SIG-M5 (cell line): ENCODE measurements at places on chromosomes 13 and 19.

DNA sequence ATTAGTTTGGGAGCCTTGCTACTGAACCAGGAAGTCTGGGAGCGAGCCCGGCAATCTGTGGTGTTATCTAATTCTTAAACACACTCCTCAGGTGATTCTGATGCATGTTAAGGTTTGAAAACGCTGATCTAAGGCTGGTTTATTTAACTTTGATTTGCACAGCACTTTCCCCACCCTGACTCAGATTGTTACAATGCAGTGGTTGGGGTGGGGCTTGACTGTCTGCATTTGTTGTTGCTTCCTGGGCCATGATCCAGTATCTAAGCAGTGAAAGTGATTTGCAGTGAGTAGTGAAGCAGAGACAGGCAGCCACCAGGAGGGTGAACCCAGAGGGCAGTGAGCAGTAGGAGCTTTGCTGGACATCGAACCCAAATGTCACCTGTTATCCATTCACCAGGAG, 81.6 kb upstream of the ARGLU1 start:
- no peak for DNase-seq

DNA sequence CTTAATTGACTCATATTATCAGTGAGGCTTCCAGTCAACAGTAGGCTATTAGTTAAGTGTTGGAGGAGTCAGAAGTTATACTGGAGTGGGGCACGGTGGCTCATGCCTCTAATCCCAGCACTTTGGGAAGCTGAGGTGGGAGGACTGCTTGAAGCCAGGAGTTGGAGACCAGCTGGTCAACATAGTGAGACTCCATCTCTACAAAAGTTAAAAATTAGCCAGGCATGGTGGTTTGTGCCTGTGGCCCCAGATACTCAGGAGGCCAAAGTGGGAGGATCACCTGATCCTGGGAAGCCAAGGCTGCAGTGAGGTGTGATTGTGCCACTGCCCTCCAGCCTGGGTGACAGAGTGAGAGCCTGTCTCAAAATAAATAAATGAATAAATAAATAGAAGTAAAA, 53.2 kb downstream of the COMP start:
- DNase-seq: no peak

DNA sequence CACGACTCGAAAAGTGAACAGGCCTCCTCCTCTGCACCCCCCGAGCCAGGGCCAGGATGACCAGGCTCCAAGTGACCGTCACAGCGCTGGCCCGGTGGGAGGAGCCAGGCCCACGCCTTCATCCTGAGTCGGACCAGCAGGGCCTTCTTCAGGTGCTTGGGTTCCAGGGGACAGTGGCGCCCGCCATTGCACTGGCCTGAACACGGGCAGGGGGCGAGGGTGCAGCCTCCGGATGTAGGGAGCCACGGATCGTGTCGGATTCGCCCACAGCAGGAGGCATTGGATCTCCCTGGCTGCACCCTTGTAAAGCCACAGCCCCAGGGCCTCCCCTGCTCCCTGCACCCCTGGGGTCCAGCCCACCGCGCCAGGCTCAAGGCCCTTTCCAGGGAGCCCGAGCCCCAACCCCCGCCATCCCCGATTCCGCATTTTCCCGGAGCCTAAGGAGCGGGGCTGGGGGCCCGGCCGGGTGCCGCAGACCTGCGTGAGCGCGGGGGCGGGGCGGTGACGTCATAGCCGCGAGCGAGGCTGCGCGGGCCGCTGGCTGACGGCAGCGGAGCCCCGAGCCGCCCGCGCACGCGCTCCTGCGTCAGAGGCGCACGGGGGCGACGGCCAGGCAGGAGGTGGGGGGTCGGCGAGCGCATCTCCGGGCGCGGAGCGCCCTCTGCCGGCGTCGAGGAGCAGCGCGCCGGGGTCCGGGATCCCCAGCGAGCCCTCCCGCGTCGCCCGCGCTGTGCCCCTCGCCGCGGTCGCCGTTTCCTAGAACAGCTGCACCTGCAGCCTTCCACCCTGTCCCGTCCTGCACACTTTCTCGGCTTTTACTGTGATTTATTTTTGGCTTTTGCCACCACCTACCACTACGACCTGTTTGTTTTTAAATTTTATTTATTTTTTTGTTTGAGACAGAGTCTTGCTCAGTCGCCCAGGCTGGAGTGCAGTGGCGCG, 1.5 kb upstream of the ATP5F1D start:
- no peak for DNase-seq

DNA sequence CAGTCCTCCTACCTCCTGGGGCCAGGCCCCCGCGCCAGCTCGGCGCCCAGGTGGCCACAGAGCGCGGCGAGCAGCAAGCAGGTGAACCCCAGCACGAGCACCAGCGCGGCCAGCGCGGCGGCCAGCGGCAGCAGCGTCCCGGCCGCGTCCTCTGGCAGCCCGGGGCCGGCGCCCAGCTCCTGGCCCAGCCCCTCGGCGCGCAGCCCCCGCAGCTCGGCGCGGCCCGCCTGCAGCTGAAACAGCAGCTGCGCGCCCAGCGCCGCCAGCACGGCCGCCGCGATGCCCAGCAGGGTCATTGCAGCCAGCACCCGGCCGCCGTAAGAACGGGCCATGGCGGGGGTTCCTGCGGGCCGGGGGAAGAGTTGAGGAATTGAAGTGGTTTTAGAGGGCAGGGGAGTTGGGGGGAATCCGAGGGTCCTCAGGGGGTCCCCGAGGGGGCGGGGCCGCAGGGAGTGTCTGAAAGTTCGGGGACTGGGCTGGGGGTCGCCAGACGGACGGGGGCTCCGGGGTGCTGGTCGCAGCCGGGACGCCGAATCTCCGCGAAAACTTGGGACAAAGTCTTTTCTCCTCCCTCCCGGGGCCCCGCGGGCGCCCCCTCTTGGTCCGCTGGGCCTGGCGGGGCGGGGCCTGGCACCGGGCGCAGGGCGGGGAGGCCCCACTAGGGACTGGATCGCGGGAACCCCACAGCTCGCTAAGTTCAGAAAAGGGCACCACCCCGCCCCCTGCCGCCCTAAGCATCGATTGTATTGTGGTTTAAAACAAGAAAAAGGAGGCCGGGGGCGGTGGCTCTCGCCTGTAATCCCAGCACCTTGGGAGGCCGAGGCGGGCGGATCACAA, at the start of gene TMEM221:
Gene TMEM221, minus strand, starts transcription at position 538 of the 837 bp plus-strand sequence. Its CDS starts 206 bp downstream, at position 332.
- no peak for DNase-seq

DNA sequence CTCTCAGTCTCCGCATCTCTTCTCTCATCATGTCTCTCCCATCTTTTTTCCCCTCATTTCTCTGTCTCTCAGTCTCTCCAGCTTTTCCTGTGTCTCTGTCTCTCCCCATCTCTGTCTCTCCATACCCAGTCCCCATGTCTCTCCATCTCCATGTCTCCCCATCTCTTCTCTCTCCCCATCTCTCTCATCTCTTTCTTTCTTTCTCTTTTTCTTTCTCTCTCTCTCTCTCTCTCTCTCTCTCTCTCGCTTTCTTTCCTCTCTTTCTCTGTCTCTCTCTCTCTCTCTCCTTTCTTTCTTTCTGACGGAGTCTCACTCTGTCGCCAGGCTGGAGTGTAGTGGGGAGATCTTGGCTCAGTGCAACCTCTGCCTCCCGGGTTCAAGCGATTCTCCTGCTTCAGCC, 12.6 kb upstream of the NFIX start:
- no peak for DNase-seq

- no peak for DNase-seq
Observed at GRCh38 chr19:2573916-2574315, 98.0 kb downstream of the GADD45B start.

DNA sequence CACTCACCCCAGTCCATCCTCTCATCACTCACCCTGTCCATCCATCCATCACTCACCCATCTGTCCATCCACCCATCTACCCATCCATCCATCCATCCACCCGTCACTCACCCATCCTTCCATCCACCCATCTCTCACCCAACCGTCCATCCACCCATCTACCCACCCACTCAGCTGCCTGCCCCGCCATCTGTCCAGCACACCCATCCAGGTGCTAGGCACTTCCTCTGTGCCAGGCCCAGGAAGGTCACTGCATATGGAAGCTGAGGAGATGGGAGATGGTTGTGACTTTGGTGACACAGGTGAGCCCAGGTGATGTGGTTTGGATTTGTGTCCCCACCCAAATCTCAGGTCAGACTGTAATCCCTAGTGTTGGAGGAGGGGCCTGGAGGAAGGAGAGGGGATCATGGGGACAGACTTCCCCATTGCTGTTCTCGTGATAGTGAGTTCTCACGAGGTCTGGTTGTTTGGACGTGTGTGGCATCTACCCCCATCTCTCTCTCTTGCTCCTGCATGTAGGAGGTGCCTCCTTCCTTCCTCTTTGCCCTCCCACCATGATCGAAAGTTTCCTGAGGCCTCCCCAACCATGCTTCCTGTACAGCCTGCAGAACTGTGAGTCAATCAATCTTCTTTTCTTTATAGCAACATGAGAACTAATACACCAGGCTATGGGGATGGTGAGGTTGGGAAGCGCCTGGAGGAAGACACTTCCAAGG, 15.9 kb upstream of the C13orf46 start:
- no peak for DNase-seq

DNA sequence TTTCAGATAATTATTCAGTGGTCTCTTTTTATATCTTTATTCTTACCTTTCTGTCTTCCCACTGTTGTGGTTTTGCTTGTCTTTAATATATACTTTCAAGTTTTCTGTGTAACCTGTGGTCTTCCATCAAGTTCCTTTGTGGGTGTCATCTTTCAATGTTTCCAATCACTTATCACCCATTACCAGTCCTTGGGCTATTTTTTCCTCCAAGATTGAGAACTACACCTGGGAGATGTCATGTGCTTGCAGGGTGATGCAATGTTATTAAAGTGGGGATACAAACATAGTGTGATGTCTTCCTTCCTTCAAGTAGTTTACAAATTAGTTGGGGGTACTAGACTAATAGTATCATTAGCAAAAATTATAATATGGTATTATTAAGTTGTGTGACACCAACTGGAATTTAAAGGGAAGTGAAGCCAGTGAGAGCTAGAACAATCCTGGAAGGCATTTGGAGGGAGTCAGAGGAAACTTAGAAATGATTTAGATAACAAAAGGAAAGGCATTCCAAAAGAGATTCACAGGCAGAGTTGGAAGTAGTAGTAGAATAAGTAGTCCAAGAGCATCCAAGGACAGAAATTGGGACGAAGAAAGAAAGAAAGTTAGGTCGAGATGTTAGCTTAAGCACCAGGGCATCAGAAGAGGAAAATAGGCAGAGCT, 3.4 kb downstream of the FNDC3A start:
- no peak for DNase-seq

GRCh38 chr13:99208185-99208584, 7.5 kb downstream of the UBAC2 start:
- no peak for DNase-seq

DNA sequence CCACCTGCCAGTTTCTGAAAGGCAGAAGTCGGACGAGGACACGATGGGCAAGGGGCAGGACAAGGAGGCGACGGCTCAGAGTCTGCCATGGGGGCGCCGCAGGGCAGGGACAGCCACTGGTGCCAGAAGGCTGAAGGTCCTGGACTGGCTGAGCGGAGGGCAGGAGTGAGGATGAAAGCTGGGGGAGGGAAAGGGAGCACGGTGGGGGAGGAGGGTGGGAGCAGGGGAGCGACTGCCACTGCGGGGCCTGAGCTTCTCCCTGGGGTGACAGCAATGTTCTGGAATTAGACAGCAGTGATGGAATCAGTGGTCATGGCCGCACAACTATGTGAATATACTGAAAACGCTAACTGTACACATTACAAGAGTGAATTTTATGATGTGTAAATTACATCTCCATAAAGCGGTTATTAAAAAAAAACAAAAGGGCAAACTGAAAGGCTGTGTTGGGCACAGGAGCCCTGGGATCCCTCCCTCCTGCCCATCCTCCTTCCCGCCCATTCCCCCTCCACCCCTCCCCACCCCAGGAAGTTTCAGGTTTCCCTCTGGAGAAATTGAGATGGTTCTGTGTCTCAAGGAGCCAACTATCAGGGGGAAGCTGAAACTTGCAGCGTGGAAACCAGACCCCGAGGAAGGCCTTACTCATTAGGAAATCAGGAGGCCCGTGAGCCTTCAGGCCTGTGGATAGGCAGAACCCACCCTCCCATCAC, 15.9 kb downstream of the MLLT1 start:
- no peak for DNase-seq

DNA sequence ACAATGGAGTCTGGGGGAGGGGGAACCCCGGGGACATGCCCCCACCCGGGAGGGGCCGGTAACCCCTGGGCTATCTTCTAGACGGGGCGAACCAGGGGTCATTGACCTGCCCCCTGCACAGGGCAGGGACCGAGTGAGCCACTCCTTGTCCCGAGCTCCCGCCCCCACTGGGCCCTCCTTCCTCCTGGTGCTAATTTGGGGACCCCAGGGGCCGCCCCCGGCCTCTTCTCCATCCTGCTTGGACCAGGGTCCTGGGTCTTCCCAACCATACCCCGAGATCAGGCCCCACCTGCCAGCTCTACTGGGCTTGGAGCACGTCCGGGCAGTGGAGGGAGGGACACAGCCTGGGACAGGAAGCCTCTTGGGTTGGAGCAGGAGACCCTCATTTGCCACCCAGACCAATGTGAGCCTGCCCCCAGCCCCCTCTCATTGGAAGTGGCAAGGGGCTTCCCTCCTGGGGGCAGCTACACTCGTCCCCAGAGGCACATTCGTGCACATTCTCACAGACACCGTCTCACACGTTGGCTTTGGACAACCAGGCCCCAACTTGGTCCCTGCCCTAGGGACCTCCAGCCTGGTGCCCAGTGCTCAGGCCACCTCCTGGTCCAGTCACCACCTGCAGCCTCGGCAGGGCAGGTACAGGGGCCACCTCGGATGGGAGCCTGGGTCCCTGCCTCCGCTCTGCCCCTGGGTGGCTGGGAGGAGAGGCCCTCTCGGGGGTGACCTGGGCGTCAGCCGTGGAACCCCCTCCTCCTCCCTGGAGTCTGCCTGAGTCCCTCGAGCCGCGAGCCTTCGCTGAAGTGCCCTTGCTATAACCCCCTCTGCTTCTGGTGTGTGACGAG, 3.3 kb upstream of the MISP start:
- DNase-seq: no peak

GRCh38 chr13:49838989-49839388, 46.5 kb upstream of the KPNA3 start:
- no peak for DNase-seq

GRCh38 chr19:17579661-17580244, 24.3 kb downstream of the COLGALT1 start:
- no peak for DNase-seq

DNA sequence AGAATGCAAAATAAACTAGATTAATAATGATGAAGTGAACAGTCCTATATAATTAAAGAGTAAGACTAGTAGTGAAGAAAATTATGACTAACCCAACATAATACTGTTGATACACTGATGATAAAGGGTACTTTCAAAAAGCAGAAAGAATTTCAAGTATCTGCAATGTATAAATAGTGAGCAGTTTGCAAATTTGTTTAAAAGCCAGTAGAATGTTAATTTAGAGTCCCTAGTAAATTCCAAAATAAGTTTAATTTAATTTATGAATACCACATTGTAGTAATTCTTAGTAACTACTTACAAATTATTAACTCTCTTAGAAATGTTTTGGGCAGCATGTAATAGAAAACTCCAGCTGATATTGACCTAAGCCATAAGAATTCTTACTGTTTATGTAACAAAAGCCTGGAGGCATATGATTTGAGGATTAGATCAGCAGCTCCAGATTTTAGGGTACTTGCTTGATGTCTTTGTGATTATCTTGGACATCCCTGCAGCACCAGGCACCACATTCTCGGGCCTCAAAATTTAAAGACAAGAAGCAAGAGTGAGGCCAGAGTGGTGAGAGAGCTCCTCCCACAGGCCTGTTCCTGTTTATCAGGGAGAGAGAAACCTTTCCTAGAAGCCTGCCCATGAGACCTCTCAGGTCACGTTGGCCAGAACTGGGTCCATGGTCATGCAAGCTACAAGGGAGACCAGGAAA, 67.6 kb upstream of the TDRD3 start:
- no peak for DNase-seq

- DNase-seq: no peak
Observed at GRCh38 chr19:39814595-39814994, 19.4 kb downstream of the DYRK1B start.
